Activated CD8-positive, alpha-beta memory T cell treated with anti-CD3 and anti-CD28 coated beads for 1 hour (primary cell): ENCODE measurements at places on chromosomes 2 and 18.

DNA sequence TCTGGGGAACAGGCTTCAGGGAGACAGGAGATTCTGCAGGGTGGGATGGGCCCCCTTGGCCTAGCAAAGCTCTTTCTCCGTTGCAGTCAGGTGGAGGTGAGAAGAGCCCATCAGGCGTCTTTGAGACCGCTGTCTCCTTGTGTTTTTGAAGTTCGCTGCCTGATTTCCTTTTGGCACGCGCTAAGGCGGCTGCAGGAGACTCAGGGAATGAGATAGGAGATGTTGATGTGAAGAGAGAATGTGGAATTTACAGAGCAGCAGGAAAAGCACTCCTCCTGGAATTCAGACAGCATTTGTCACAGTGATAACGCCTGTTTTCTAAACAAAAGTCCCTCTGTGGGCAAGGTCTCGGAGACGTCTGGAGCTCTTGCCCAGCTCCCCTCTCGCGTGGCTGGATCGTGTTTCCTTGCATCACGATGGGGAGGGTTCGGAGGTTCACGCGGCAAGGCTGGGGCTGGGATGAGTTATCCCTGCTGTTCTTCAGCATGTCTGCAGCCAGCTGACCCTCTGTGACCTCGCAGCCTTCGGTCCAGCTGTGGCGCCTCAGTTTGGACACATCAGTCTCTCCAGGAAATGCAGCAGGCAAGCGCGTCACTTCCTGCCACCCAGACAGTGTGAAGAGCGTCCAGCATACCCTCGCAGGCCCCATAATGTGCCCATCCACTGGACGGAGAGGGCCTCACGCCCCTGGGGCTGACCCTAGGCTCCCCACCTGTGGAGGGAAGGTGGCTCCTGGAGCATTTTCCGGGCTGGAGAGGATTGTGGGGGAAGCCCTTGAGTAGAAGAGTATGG is 30.2 kb downstream of the GLI2 start:
- no peak for DNase-seq

DNA sequence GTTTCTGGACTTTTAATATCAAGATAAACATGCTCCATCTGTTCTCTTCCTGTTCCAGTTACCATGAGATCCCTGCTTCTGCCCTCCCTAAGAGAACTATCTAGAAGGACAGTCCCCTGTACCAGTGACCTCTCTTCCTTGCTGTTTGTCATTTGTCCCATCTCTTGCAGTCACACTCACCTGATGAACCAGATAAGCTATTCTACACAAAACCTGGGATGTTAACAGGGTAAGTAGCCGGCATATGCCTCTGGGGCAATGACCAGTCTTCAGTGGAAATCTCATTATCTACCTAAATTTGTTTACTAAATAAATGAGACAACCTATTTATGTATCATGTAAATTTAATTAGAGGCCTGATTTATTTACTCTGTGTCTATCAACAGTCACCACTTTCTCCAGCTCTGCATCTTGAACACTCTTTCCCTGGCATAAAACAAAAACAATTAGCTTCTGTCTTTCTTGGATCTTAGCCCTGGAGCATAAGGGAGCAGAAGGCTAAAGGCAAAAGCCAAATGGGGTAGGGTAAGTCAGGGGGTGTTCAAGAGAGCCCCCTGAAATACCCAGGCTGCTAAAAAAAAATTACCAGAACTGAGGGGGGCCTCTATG is 337.7 kb downstream of the ALK start:
- DNase-seq = no peak

DNA sequence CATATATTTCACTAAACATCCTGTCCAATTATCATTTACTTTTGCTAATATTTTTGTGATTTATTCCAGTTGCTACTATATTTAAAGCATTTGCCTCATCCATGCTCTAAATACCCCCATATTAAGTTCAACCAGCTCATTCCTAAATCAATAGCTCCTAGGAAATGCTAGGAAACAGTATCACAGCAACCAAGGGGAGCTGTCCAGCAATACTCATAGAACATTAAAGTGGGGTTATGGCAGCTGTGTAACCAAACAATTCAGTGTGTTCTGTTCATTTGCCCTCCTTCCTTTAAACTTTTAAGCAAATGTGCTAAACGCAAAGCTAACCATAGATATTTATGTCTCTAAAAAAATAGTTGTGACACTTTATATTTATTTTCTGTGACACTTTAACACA is 41.1 kb downstream of the ACVR1C start:
- no peak for DNase-seq

DNA sequence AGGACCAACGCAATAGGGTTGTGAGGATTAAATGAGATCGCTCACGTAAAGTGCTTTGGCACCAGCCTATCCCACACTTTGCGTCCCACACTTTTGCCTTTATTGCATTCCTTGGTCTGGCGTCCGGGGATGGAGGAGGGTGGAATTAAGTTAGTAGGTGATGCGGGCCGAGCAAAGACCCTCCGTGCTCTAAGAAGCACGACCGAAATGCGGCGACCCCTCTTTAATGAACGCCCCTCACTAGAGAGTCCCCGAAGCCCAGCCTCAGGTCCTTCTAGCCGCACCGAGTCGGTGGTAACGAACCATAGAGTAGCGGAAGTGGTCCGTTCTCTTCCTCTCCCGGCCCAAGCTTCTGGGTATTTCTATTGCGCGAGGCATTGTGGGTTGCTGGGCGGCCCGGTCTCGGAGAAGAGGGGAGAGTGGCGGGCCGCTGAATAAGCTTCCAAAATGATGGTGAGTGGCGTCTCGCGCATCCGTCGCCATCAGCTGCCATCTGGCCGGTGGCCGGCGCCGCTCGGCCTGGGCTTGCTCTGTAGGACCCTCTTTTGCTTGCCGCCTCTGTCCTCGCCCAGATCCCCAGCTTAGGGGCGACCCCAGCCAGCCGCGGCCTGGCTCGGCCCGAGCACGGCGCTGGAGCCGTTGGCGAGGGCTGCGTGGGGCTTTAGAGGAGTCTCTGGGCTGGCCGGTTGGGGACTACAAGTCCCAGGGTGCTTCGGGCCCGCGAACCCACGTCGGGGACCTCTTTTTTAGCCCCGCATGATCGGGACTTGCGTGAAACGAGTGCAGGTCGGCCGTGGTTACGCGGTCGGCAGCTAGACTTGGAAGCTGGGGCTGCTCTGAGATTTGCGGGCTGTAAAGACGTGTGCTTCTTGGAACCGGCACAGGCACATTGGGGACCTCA is at the start of gene CCT7:
CCT7 (plus strand) TSS at position 377 of the 901 bp plus-strand sequence; CDS start at position 448, 71 bp downstream.
- DNase-seq = peak; percentile 73

GRCh38 chr2:242034138-242034537 is 164.6 kb downstream of the RTP5 start:
- no peak for DNase-seq

GRCh38 chr2:114797942-114798341 is 355.5 kb downstream of the DPP10 start:
- DNase-seq = no peak
